ENCODE measurements at places on chromosomes 1 and 21. TPM values are rescaled to one million over a fixed set of nuclear protein-coding genes. Genes with fewer than 3 reads are reported as not detected.

The KIF14 gene
- 0.36 TPM for total RNA-seq

The CEP350 gene
- total RNA-seq: 58.0 TPM

The FCMR gene
- total RNA-seq: not detected

The NASP gene
- total RNA-seq: 32.6 TPM

The WDR4 gene
- total RNA-seq: 8.7 TPM

The TPTE gene
- not detected for total RNA-seq

The TNNT2 gene
- 3,022 TPM for total RNA-seq

The HUNK gene
- not detected for total RNA-seq

The MCOLN2 gene
- total RNA-seq: not detected

The LMX1A gene
- not detected for total RNA-seq

The SHISAL2A gene
- total RNA-seq: not detected

The RNU1-3 gene
- not detected for total RNA-seq

The LCE3D gene
- not detected for total RNA-seq

The ZMPSTE24 gene
- 52.2 TPM for total RNA-seq
